Activated CD4-positive, CD25-positive, alpha-beta regulatory T cell treated with anti-CD3 and anti-CD28 coated beads, Interleukin-2, amount 50 U/mL, for 16 hours (primary cell): ENCODE measurements at places on chromosomes 3 and 15.

- DNase-seq = no peak
These were observed 63.0 kb upstream of the ACP3 start for GRCh38 chr3:132254076-132254755.

GRCh38 chr3:115687721-115688120, 64.4 kb downstream of the GAP43 start:
- DNase-seq = no peak

DNA sequence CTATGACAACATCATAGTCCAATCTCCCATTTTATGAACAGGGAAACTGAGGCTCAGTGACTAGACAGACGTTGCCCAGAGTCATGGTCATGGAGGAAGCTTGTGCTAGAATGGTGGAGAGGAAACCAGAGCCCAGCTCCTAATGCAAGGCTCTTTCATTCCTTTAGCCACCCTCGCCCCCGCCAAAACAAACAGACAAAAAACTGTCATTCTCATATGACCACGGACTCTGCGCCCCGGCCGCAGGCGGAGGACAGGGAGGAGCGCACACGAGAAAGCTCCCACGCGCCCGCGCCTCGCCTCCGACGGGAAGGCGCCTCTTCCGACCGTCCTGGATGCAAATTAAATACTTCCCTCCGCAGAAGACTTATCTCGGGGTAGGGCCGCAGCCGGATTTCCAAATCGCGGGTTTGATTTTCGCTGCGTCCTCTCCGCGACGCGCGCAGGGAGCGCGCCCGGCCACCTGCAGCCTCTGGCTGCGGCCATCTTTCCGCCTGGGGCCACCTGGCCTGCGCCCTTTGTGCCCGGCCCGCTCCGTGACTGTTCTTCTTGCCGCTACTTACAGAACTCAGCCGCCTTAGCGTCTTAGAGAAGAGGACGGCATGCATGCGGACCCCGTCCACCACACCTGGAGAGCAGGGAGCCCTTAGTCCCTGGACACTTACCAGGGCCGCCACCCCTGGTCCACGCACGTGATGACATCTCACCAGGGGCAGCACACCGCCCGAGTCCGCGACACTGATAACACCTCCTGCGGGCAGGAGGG, 670 bp upstream of the ATP13A3 start:
- DNase-seq = no peak

DNA sequence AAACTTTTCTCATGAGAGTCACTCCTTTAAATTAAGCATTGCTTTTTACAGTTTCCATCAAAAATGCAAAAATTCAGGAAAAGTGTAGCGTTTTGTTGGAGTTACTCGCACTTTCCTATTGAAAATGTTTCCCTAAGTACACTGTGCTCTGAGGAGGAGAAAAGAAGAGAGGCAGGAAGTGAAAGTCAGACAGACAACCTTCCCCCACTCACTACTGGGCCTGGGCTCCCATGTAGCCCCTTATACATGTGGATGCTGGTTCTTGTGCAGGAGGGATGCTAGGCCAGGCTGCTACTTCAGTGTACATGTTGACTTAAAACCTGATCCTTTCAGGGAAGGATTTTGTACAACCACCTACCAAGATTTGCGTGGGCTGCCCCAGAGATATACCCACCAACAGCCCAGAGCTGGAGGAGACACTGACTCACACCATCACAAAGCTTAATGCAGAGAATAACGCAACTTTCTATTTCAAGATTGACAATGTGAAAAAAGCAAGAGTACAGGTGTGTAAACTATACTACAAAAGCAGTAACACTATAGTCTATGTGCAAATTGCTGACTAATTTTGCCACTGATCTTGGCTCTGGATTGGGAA, 15.1 kb downstream of the KNG1 start:
- no peak for DNase-seq

GRCh38 chr3:20023623-20024405, 11.8 kb upstream of the PP2D1 start:
- no peak for DNase-seq

GRCh38 chr3:10453431-10454163, 51.8 kb downstream of the ATP2B2 start:
- DNase-seq = no peak
